ENCODE measurements at places on chromosomes 4 and X.

DNA sequence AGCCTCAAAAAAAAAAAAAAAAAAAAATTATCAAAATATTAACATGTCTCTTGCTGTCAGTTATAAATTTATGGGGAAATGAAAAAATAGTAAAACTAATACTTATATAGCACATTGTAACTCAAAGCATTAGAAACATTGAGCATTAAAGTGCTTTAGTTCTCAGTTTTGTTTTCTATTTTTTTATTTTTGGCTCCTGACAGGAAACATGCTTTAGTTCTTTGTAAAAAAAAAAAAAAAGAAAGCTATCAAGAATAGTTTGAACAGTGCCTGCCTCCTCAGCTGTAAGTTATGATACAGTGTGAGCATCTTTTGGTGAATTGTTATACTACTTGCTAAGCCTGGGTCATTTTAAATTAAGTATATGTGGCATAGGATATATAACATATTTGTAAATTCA, 5.1 kb upstream of the CENPC start:
- no peak for DNase-seq

DNA sequence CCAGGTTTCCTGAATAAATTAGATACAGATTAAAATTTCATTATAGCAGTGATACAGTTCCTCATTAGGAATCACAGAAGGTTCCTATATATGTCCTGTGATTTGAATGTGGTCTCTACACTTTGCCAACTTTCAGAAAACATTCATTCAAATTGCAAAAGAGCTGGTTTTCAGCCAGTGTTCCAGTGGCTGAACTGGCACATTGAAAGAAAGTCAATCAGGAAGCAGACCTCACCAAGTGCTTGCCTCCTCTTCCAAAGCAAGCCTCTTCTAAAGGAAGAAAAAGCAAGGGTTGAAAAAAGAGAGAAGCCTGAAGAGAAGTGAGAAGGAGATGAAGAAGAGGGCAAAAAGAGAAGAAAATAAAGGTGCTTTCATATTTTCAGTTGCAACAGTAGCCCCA, 12.7 kb downstream of the KLHL34 start:
- DNase-seq = no peak

DNA sequence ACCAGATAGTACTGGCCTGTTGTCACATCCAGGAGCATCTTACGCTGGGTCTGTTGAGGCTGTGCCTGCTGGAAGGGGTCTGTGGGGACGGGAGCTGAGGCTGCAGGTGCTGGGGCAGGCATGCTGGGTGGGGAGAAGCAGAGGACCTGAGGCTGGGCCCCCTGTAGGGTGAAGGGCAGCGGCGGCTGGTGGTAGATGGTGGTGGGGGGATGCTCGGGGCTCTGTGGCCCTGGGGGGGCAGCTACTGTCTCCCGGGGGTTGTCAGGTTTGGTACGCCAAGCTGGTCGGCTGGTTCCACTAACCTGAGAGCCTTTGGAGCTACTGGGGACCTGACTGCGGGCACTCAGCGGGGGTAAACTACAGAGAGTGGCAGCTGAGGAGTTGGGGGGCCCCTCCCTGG, 7.8 kb downstream of the C4orf54 start:
- DNase-seq = no peak

- DNase-seq = peak; percentile 31
Observed at GRCh38 chrX:54357414-54358377, at the start of gene WNK3. TSS of gene WNK3 (minus strand) at chrX:54358046.

DNA sequence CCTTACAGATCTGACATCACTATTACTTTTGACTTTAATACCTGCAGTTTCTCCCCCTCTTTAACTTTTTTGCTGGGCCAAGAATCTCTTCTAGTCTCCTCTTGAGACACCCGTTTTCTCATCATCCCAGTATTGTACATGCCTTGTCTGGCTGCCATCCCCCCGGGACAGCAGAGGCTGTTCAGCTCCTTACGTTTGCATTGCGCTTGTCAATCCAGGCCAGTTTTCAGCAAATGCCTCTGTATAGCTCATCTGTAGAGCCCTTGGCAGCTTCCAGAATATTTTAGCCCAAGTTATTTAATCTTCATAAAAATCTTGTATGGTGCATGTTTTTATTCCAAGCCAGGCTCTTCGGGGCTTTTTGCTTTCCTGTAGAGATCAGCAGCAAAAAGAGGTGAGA, 22.3 kb upstream of the HOPX start:
- DNase-seq = no peak

- no peak for DNase-seq
Observed at GRCh38 chr4:176451443-176451842, 131.7 kb downstream of the SPCS3 start.

GRCh38 chr4:6972911-6973310, 63.3 kb downstream of the TBC1D14 start:
- no peak for DNase-seq

GRCh38 chr4:94454405-94454804, 2.7 kb downstream of the PDLIM5 start:
- no peak for DNase-seq

DNA sequence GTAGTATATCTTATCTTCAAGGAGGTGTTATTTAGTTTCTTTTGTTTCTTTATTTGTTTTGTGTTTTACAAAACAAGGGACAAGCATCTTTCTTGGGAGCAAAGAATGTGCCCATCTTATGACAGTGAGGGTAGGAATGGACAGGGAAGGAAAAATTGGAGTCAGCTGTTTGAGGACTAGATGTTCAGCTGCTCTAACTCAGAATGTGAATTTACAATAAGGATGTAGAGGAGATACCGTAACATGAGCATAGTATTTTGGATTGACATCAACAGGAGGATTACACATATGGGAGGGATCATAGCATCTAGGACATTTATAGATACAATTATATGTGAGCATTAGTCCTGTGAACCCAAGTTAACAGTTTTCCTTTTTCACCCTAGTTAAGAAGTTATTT, 89.0 kb upstream of the GK2 start:
- no peak for DNase-seq

- DNase-seq = no peak
Observed at GRCh38 chr4:139814323-139815015, 148.8 kb downstream of the MGST2 start.

GRCh38 chr4:118729287-118730286, 44.4 kb downstream of the METTL14 start:
- DNase-seq = peak; percentile 41

GRCh38 chr4:36255577-36255976, 11.3 kb upstream of the ARAP2 start:
- peak; percentile 85 for DNase-seq

- DNase-seq = no peak
Observed at GRCh38 chr4:5749568-5749967, 38.6 kb downstream of the EVC start.

DNA sequence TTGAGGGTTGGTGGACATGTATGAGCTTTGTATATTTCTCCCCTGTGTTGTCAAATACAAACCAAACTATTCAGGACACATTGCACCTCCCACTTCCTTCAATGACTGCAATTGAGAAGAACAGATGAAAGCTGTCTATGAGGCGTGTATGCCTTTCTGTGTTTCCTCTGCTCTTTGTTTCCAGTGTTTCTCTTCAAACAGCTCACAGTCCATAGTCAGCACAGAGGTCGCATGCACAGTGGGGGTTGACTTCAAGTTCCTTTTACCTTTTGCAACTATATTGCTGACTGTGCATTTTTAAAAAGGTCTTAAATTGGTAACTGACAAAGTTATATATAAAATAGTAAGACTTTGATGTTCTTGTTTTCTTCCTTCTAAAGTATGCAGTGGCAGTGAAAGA, 957.8 kb downstream of the C4orf33 start:
- DNase-seq = no peak

- no peak for DNase-seq
Observed at GRCh38 chr4:144338834-144339233, 198.3 kb upstream of the GYPA start.

DNA sequence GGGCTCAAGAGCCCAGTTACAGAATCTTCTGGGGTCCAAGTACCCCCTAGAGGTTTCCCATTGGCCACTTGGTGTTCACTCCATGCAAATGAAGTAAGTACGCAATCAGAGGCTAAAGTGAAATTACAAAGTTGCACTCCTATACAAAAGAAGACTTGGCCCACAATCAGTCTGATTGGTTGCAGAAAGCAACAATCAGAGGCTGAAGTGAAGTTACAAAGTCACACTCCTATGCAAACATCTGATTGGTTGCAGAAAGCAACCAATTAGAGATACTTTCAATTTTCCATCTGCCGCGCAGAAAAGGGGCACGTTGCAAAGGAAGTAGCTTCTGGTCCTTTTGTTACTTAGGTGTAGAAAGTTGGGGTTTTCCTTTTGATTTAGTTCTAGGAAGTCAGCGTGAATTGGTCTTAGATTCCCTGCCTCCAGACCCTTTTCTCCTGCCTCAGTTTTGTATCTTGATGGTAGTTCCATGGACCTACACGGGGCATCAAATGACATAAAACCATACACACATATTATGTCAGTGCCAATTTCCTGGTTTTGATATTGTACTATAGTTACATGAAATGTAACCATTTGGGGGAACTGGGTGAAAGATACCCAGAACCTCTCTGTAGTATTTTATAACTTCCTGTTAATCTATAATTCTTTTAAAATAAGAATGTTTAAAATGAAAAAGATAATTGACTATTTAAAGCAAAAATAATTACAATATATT, 12.4 kb upstream of the PIN4 start:
- peak; percentile 60 for DNase-seq

GRCh38 chr4:1599026-1599481, 85.1 kb downstream of the FAM53A start:
- DNase-seq = no peak

DNA sequence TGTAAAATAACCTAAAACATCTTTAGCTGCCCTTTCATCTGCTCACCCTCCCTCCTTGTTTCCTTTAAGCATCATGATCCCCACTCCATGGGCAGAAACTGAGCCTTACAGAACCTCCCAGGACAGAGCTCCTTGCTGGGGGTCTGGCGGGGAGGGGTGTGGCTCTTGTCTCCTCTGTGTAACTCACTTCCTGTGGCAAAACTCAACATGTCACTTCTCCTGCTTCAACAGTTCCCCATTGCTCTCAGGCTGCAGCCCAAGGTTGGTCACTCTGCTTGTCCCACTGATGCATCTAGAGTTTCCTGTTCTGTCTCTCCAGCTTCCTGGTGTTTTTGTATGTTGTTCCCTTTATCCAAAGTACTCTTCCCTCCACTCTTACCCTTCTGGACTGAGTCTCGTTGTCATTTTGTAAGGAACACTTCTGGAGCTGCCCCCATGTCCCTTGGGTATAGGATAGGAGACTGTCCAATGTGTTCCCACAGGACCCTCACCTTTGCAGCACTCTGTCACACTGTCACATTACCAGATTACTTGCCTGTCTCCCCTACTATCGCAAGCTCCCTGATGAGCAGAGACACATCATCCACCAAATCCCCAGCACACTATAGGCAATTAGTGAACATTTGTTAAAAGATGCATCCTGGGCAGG, 19.6 kb downstream of the TMEM31 start:
- DNase-seq = no peak

DNA sequence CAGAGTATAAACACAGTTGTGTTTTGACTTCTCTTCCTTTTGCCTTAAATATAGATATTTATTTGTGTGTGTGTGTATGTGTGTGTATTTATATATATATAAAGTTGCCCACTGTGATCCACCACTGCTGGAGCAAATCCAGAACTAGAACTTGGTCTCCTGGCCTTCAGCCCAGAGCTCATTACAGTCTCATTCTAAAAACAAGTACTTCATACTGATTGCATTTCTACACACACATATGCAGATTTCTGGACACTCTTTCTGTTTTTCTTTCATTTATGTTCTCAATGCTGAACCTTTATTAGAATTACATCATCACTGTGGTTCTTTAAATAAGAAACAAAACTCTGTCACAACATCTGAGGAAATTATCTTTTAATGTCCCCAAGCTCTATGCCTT, 381 bp downstream of the TXK start:
- DNase-seq = no peak

GRCh38 chr4:105978684-105979296, 83.5 kb downstream of the NPNT start:
- no peak for DNase-seq

DNA sequence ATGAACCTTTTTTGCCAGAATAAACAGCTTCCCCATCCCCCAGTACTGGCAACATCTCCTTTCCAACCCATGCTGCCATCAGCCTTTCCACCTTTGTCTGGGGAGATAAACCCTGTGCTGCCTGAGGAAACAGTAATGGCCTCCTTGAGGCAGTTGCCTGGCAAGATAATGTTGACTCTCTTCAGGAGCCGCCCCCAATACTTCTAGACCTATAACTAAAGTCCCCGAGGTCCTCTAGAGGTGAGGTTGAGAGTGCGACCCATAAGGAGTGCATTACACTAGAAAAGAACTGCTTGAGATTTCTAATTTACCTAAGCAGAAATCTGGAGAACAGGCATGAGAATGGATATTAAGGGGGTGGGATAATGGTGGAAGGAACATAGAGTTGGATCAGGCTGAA, 963.2 kb upstream of the PCDH7 start:
- DNase-seq = no peak

DNA sequence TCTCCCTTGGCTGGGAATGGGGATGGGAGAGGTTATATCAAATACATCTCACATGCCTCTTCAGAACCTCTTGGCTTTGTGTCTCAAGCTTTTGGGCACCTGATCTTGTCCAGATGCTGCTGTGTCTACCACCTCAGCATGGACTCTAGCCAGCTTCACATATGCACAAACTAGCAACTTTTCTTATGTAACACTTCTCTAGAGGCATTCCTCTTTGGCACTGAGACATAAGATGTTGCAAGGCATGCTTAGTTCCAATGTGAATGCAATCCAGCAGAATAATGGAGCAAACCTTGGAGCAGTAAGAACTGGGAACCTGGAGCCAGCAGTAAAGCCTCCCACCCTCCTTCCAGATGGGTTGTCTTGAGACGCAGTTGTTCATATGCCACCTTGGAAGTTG, 113.4 kb upstream of the TMEM47 start:
- no peak for DNase-seq

DNA sequence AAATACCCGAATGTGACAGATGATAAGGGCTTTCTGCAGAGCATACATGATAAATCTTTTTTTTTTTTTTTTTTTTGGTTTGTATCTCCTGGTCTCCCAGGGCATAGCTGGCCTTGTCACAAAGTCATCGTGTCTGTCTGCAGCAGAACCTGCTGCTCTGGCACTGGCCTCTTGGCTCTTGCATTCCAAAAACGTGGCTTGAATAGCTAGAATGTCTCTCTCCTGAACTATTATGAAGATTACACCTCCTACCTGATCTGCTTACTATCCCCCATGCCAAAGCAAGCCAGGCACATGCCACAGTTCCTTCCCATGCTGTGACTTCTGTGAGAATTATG, 50.4 kb upstream of the SCRG1 start:
- DNase-seq = no peak

DNA sequence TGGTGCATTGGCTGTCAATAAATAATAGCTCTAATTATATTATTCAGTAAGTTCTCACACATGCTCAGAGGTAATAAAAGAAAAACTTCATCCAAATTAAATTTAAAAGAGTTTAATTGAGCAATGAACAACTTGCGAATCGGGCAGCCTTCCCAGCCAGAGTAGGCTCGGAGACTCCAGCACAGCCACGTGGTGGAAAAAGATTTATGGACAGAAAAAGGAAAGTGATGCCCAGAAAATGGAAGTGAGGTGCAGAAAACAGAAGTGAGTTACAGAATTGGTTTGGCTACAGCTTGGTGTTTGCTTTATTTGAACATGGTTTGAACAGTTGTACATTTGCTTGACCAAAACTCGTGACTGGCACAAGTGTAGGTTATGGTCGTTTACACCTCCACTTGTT, 13.6 kb upstream of the BOD1L1 start:
- DNase-seq = no peak
